Cortex of kidney (tissue), 1 donor: ENCODE measurements at places on chromosomes 11 and 22.

- DNase-seq: no peak
These were observed 1.6 kb downstream of the PTPRCAP start for GRCh38 chr11:67435727-67436458.

- no peak for DNase-seq
These were observed 31.0 kb upstream of the ST14 start for GRCh38 chr11:130128626-130129025.

GRCh38 chr11:79413268-79413667 lies 27.6 kb downstream of the TENM4 start:
- no peak for DNase-seq

- DNase-seq: no peak
These were observed 2.4 kb upstream of the SCARF2 start for GRCh38 chr22:20439928-20440575.

GRCh38 chr11:6734616-6735015 lies 37.2 kb downstream of the OR2AG2 start:
- no peak for DNase-seq
